ENCODE measurements at places on chromosomes 7 and 10.

- ATAC-seq, result no peak
Measured at GRCh38 chr10:59965899-59966650, 59.7 kb upstream of the CCDC6 start.

GRCh38 chr7:27147199-27148030 is at the start of gene HOXA6:
Gene HOXA6 (minus strand): TSS chr7:27147774. CDS start chr7:27147749, 25 bp downstream.
- ATAC-seq, result no peak

GRCh38 chr10:132048294-132048667 is 17.5 kb upstream of the JAKMIP3 start:
- no peak for ATAC-seq

- ATAC-seq, result no peak
Measured at GRCh38 chr10:96746503-96746902, 26.2 kb upstream of the PIK3AP1 start.

DNA sequence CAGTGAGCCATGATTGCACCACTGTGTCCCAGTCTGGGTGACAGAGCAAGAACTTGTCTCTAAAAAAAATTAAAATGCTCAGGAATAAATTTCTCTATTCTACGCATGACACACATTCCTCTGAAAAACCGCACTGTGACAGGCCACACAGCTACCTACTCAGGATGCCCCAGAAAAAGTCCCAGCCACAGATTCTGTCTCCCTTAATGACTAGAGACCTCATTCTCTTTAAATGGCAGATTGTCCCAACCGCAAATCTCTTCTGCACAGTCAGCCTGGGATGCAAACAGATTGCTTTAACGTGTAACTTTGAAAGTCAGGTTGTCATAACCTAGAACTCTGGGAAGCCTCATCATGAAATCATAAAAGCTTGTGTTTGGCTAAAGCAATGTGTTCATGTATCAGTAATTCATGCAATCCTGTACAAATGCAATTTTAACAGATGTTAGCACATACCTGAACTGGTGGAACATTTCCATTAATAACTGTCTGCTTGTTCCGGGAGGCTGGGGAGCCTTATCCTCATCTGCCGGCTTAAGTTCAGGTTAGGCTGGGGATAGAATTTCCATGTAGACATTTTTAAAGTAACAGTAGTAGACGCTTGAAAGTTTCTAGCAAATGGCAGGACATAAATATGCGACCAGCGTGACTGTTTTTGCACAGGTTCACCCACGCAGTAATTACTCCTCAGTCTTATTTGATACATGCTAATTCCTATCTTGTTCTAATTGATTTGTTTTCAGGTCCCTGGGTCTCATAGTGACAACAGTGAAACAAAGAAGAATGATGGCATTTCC is 26.2 kb upstream of the MSRB2 start:
- ATAC-seq, result no peak

DNA sequence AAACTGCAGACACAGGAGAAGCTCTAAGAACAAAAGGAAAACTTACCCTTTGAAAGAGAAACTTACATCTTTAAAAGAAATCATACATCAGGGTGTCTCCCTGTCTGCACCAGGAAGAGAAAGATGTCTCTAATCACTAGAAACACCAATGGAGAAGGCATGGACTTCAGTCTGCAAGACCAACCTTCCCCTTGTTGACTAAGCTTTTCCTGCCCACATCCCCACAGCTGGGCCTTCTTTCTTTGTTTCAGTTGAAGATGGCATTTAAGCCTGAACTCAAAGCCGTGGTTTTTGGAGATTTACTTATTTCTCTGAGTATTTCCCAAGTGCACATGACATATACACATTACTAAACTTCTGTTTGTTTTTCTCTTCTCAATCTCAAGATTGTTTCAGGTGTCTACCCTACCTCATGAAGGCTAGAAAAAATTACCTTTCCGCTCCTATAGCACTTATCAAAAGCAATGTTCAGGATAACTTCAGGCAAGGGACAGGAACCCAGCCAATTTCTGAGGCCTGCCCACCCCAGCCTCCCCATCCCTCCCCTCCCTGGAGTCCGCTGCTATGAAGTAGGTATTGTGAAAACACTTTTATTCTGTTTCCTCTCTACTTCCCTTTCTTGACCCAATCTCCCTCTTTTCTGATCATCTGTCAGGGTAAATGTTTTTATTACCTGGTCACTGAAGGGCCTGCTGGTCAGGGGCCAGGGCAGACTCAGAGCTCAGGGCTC is 2.8 kb upstream of the SLC29A3 start:
- ATAC-seq, result no peak

Measured in gastroesophageal sphincter (tissue), 4 donors.